ENCODE measurements at places on chromosomes 6 and 20.

DNA sequence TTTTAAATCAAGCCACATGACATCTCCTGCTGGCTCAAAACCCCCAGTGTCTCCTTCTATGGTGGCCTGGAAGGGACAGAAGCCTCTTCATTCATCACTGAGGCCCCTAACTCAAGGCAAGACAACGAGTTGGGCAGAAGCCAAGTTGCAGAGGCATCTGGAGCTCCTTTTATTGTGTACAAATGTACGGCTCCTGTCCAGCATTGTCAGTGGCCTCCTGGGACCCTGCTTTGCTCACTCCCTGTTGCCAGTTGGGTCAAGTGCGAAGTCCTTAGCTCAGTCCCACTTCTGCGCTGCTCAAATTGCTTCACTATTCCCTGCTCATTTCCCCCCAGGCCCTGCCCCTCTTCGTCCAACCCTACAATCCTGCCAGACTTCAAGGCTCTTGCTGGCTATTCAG lies 181.2 kb upstream of the PMEPA1 start:
- DNase-seq, result no peak

DNA sequence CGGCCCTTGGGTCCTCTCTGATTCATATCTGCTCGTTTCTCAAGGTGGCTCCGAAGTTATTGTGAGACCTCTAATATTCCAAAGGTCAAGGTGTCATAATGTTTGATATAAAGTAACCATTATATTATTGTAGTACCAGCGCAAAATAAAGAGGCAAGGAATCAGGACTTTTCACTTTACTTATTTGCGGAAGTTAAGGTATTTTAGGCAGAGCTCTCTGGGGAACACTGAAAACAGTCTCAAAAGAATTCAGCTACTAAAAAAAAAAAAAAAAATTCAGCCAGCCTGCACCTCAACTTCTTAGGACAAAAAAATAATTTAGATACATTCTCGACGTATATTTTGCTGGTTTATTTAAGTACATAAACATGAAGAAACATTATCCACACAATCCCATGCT lies 2.4 kb downstream of the OSER1 start:
- DNase-seq, result no peak

DNA sequence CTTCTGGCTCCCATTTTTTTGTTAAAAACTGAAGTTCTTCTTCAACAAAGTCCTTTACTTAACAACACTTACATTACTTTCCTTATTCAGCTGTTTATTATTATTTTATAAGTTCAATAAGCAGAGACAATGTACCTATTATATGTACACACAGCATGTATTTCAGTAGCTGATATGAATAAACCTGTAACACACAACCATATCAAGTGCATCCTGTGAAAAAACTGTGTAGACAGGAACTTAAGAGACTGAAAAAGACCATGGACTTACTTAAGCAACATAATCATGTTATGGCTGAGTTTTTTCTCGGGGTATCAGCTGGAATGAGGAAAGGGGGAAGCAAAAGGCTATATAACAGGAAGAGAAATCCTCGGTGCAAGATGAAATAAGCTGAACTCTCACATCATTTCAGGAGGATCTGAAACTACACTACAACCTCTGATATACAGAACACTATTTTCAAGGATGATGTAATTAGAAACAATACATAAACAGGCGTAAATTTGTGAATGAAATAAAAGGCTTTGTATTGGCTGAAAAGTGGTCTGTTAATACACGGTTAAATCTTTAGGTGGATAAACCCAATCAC lies 70.9 kb downstream of the REV3L start:
- no peak for DNase-seq

DNA sequence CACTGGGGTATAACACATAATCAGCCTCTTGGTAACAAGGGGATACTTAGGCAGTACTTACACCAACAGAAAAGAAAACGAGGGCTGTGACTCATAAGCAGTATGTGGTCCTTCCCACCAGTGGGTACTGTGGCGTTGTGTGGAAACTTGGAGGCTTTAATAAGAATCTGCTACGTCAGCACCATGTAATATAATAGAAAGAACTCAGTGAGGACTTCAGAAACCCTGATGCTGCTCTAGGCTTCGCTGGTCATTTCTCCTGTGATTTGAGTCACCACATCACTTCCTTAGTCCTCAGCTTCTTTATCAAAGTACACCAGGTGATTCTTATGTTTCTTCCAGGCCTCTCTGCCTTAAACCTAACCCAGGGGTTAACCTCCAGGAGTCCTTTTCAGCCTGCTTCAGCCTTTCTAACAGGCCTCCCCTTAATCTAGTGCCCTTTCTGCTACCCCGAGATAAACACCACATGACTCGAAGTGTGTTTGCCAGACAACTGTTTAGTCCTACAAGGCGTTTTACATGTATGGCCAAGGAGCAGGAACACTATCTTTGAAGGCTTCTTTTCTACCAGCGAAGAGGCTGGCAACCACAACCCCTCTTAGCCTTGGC lies 68.5 kb downstream of the FYN start:
- peak; percentile 92 for DNase-seq

DNA sequence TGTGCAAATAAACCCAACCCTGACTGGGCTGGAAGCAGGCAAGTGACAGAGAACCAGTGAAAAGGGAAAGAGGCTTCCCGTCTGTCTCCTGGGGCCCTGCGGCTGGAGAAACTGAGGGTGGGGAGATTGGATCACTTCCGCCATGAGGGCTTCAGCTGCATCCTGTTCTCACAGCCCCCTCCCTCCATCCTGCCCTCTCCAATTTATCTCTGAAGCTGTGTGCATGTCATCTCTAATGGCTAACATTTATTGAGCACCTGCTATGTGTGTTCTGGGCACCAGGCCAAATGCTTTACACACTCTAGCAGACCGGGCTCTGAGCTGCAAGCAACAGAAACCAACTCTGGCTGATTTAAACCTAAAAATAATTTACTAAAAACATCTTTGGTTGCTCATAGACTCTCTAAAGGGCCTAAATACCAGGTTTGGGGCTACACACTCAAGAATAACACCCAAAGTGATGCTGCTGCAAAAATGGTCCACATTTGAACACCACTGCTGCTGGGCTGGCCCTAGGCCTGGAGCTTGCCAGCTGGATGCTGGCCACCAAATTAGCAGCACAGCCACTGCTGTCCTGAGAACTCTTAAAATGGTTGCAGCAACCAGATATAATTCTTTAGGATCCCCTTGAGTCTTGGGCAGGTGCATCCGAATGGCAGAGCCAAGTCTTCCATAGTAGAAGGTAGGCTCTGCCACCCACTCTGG lies 123.6 kb upstream of the LRFN2 start:
- DNase-seq, result no peak

- DNase-seq, result peak; percentile 30
Observed at GRCh38 chr20:19688031-19688806, 69.8 kb upstream of the RIN2 start.

- no peak for DNase-seq
Observed at GRCh38 chr6:133289733-133290306, 48.7 kb downstream of the EYA4 start.

DNA sequence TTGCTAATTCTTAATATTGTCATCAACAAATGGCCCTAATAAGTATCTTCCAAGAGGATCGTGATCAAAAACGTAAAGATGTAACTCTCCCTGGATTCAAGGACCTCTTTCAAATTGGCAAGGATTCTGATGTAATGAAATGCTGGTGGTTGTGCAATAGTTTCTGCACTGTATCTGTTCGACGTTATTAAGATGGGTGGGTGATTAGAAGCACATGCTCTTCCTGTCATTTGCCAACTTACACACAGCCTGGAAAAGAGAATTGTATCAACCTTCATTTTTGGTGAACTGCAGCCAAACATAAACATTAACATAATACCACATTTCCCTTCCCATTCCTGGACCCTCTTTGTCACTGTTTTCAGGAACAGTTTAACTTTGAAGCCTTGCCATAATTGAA lies 9.8 kb downstream of the FOXQ1 start:
- no peak for DNase-seq

DNA sequence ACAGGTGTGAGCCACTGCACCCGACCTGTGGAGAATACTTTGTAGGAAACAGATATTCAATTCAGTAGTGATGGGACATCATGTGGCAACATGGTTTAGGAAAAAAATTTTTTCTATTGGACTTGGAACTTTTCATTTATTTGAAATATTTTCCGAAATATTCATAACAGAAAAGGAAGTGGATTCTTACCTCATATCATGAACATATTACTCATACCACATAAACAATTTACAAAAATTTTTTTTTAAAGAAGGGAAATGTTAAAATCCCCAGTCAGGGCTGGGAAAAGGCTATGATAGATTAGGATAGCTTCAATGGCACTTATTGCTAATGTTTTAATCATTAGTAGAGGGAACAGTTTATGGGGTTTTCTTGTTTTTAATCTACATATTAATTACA lies 6.8 kb upstream of the ALDH8A1 start:
- no peak for DNase-seq

- DNase-seq, result no peak
Observed at GRCh38 chr6:56232436-56232835, 14.9 kb downstream of the COL21A1 start.

DNA sequence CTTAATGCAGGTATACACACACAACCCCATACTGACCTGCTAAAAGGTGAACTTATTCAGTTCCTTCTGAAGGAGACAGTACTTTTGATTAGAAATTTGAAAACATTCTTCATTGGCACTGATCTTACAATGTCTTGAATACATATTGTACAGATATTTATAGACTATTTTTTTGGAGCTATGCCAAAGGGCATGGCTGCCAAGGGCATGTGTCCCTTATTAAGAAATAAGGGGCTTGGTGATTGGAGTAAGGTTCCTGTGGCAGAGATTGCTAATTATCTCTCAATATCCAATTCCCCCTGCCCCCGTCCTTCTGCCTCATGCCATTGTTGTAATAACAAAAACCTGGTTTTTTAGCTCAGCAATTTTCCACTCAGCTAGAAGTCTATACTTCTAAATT lies 355.9 kb downstream of the FARS2 start:
- DNase-seq, result no peak

DNA sequence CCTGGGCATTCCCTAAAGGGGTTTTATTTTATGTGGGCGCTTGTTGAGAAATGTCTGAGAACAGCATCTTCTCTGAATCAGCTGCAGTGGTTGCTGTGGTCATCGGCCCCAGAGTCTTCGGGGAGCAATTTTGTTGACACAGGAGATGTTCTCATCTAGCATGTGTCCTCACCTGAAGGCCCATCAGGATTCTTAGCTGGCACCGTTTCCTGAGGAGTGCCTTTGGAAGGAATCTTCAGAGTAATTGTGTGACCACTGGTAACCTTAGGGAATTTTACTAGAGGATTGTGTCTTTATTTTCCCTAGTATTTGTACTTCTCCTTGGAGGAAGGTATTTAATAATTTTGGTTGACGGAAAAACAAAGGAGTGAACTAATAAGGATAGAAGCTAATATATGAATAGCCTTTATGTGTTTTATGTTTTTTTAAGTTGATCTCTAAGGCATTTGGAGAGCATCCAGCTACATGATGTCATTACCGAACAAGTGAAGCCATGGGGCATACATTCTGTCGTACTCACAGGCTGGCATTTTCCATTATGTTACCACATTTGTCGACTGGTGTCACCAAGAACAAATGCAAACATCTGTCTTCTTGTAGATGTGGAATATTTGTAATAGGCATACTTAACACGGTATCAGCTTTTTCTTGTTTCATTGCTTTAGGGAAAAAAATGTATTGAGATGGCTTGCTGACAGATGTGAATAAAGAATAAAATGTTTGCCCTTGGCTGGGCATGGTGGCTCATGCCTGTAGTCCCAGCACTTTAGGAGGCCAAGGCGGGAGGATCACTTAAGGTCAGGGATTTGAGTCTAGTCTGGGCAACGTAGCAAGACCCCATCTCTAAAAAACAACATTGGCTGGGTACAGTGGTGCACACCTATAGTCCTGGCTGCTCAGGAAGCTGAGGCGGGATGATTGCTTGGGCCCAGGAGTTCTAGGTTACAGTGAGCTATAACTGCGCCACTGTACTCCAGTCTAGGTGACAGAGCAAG lies 41.9 kb downstream of the TULP4 start:
- DNase-seq, result no peak

- DNase-seq, result no peak
Observed at GRCh38 chr6:54958446-54958845, 111.9 kb downstream of the FAM83B start.

DNA sequence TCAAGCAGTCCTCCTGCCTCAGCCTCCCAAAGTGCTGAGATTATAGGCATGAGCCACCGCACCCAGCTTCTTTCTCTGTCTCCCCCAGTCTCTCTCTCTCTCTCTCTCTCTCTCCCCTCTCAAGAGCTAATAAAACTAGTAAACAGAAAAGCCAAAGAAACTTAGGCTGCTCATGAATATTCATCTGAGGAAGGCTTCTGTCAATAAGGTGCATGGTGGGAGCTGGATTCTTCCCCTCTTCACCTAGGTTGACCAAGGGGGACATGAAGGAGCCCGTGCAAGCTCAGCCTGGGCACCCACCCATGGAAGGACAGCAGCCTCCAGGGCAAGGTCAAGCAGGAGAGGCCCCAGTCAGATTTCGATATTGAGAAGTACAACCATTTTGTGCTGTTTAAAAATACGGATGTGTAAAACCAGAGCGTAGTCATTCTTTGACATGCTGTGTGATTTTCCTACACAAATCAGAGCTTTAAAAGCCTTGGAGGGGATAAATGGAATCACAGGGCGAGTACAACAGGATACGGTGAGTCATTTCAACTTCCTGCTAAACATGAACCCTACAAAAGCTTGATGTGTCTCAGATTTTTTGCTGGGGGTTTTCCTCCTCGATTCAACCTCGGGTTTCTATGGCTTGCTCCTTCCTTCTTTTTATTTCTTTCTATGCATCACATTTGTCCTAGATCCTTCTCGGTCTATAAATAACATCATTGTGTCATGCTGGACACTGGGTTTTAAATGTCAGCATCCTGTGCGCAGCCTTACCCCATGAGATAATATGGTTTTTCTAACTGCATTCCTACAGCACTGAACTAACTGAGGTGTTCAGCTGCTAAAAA lies 368.9 kb upstream of the JARID2 start:
- peak; percentile 18 for DNase-seq

DNA sequence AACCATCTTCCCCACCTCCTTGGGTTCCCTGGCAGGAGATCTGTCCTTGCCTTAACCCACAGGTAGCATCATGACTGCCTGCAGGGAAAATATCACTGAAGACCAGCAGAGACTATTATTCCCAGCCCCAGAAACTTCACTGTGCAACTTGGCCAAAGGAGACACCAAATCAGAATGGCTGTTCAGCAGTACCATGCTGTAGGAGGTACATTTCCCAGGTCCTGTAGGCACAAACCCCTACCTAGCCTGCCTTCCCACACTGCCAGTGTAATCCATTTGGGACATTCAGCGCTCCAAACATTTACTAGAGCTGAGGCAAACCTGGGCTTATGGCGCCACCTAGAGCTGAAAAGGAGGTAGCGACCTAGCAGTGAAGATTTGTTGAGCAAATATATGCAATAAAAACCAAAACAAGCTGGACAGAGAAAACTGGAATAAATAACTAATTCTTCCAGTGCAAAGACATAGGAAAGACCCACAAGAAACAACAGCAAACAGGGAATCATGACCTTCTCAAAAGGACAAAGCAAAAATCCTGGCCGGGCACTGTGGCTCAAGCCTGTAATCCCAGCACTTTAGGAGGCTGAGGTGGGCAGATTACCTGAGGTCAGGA lies 60.3 kb downstream of the VTA1 start:
- no peak for DNase-seq

GRCh38 chr20:23410916-23411695 lies 10.2 kb downstream of the NAPB start:
- no peak for DNase-seq

GRCh38 chr20:37534401-37535157 lies 6.9 kb upstream of the BLCAP start:
- DNase-seq, result peak; percentile 68
